Stimulated activated CD8-positive, alpha-beta memory T cell treated with anti-CD3 and anti-CD28 coated beads, Interleukin-4, amount 100 ng/mL, for 1 hour (primary cell): ENCODE measurements at places on chromosomes 4 and X.

DNA sequence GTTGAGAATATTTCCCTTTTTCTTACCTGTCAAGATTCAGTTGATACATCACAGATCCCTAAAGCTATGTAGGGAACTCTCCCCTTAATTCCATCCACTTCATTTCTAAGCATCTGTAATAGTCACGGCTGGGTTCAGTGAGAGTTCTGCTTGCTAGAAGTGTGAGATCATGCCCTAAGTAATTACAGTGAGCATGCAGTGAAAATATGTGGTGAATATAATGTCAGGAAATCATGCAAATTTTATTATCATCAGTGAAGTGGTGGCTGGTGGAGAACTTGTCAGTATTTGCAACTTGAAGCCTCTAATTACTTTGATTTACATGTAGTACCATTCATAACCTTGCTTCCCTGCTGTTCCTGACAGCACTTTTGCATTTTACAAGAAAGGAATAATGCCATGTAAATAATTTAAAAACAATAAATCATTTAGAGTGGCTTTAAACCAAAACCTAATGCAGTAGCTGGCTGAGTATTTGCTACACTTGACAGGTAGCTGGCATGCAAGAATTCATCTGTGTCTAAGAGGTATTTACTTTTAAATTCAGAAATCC is 28.3 kb upstream of the CFAP299 start:
- DNase-seq = no peak

- DNase-seq = no peak
These were observed 11.4 kb upstream of the PCDH18 start for GRCh38 chr4:137543648-137544047.

DNA sequence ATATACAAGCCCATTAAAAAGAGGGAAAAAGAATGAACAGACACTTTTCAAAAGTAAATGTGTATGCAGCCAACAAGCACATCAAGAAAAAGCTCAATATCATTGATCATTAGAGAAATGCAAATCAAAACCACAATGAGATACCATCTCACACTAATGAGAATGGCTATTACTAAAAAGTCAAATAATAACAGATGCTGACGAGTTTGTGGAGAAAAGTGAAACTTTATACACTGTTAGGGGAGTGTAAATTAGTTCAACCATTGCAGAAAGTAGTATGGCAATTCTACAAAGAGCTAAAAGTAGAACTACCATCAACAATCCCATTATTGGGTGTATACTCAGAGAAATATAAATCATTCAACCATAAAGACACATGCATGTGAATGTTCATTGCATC is 203.0 kb downstream of the ARAP2 start:
- no peak for DNase-seq

DNA sequence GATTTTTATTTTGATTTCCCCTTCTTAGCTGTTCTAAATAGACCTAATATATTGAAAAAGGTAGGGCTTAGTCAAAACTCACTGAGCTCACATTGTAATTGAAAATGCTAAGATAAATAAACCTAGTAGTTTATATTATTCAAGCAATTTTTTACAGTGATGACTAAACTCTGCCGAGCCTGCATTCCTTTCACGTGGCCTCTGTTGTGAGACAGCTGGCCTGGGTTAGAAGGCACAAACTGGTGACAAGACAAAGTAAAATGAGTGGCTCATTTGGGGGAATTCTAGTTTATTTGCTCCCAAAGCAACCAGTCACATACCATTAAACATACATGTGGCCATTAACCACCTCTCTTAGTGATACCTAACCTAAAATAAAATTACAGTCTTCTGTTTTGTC is 169.4 kb upstream of the TEX13C start:
- no peak for DNase-seq

DNA sequence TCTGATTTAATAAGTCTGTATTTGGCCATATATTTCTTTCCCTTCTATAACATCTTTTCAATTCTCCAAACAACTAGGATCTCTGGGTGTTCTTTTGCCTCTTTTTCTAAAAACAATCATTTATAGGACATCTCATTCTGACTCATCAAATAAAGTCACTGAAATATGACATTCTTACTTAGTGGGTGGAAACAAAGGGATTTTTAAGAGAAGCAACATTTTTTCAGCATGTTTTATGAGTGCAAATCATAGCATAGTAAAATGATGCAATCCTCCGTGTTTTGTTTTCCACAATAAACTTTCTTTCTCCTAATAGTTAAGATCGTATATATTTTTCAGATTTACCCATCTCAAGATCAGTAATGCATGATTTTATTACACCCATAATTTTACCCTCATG is 179.8 kb downstream of the SPCS3 start:
- DNase-seq = no peak

GRCh38 chr4:110032603-110033002 is 119.9 kb downstream of the EGF start:
- no peak for DNase-seq

DNA sequence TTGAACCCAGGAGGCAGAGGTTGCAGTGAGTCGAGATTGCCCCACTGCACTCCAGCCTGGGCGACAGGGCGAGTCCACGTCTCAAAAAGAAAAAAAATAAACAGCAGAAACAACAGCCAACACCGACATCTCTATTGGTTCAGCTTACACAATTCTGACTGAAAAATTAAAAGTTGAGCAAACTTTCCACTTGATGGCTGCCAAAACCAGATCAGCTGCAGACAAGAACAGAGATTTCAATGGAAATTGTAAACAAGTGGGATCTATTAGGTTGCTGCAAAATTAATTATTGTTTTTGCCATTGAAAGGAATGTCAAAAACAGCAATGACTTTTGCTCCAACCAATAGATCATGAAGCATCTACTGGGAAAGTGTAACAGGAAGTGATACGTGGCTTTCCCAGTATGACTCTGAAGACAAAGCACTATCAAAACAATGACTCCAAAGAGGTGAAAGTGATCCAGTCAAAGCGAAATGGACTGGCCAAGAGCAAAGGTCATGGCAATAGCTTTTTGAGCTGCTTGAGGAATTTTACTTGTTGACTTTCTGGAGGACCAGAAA is 26.3 kb downstream of the UPF3B start:
- DNase-seq = no peak

DNA sequence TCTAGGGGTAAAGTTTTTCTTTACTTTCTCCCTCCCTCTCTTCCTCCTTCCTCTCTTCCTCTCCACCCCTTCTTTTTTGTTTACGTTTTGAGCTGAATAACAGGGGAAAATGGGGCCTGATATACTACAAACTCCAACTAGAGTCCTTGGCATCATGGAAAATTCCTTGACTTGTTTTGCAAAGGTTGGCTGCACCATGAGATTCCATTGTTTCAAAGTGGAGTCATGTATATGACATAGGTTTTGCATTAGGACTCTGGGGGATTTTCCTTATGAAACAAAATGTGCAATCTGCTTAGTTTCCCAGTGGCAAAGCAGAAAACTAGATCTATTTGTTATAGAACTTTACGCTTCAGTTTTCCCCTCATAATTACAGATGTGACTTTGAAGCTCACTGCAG is 233.5 kb upstream of the PGRMC2 start:
- DNase-seq = no peak

- DNase-seq = no peak
These were observed 74.4 kb downstream of the CASP3 start for GRCh38 chr4:184574861-184575260.

GRCh38 chr4:159428975-159429692 is 326.3 kb downstream of the RAPGEF2 start:
- DNase-seq = no peak

- no peak for DNase-seq
These were observed 239.3 kb downstream of the GRIA2 start for GRCh38 chr4:157459785-157460184.

DNA sequence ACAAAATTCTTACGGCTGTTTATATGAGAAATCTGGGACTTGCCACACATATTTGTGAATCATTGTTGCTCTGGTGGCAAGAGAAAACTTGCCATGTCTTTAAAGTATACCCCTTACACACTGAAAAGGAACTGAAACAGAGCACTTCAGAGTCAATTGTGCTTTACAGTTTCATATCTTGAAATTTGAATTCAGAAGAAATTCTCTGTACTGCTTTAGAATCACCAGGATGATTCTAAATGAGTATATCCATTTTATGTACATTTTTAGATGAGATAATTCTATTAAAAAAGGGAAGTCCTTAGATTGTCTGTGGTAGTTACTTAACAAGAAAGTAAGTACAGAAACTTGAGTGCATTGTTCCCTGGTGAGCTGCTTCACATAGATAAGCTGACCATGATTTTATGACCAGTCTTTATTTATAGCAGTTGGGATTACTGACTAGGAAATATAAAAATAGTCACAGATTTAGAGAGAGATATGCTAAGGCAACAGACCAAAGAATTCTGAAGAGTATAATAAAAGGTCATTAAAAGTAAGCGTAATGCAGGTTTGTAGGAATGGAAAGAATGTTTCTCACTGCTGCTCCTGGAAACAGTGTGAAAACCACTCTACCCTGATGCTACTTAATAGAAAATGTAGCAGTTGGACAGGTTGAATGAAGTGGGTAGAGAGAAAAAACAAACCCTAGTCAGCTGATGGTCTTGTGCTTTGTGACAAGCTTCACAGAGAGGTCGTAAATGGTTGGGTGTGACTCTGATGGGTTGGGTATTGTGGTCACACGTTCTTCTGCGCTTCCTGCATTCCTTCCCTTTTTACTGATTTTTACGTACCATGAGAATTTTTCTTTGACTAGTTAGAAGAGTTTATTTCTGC is 41.0 kb downstream of the FNIP2 start:
- no peak for DNase-seq

DNA sequence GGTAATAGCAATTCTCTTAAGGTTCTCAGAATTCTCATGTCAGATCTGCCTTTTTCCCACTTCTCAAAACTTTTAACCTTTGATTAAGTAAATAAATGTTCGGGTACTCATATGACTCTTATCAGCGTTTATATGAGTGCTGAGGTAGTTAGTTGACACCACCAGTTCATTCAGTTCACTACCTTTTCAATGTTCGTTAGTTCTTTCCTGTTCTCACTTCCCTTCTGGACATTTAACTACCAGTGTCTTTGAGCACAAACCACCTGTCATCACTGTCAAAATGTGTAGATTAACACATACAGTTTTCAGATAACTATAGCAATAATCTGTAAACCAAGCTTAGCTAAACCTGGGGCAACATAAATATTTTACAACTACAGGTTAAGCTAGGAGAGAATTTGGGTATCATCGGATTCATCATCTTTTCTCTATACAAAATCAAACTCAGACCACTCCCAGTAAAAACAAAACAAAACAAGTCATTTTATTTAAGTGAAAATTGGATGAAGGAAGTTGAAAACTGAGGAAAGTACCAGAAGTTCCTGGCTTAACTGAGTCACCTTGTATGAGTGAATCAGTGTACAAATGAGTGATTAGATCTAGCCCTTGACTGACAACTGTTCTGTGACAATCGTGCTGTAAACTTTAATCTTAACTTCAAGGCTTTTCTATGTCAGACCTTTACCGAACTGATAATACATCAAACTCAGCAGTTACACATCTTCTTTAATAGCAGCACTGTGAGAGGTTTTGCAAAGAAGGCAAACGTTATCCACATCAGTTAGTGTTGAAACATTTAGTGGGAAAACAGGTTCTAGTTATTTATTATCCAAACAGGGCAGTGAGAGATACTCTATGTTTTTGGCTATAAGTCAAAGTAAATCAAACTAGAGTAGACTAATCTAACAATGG is 41.9 kb downstream of the ARHGEF38 start:
- no peak for DNase-seq

- no peak for DNase-seq
These were observed 59.8 kb downstream of the ZNF711 start for GRCh38 chrX:85303544-85303943.

DNA sequence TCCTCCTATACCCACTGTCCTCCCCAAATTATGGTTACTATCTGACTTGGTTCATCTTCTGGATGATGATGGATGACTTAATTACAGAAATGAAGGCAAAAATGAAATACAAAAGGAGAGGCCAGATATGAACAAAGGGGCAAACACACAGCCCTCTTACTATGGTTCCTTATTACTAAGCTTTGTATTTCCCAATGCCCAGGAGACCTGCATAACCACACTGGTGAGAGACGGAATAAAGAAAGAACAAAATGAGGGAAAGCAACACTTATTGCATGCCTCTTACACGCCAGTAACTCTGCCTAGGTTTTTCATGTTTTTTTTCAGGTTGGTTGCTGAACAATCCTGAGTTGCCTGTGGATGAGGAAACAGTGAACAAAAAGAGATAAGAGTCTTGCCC is 120.5 kb downstream of the SLC10A7 start:
- no peak for DNase-seq

DNA sequence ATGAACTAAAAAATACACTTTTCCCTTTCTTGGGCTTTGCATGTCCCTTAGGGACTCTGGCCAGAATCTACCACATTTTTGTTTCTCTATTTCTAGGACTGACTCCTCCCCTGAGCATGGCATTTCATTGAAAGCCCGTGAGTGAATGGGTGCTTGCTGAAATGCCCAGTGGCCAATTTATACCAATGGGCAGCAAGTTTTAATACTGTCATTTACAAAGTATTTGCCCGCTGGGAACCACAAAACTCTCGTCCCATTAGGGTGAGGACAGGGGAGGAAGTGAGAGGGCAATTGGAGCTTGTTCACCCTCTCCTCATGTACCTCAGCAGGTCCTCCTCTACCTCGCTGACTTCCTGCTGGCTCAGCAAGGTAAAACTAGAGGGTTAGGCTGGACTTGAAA is 1.1 kb downstream of the SRPX2 start:
- no peak for DNase-seq

GRCh38 chr4:186771624-186772023 is 48.0 kb upstream of the FAT1 start:
- no peak for DNase-seq

- DNase-seq = no peak
These were observed 51.4 kb upstream of the HGFAC start for GRCh38 chr4:3390288-3390811.
